T-helper 17 cell (primary cell): ENCODE measurements at places on chromosomes 4 and X. TPM values are rescaled to one million over a fixed set of nuclear protein-coding genes. Genes with fewer than 3 reads are reported as not detected.

Gene MTMR8
- 3.1 TPM for total RNA-seq

Gene PLS3
- total RNA-seq, result 1.0 TPM

Gene RBM47
- 3.4 TPM for total RNA-seq

Gene ARMCX4
- total RNA-seq, result 9.9 TPM

Gene TCEAL5
- not detected for total RNA-seq

Gene TAF7L
- not detected for total RNA-seq

Gene ARMCX1
- 0.21 TPM for total RNA-seq

Gene XK
- 0.32 TPM for total RNA-seq
